ENCODE measurements at places on chromosomes 12 and 14. TPM values are rescaled to one million over a fixed set of nuclear protein-coding genes. Genes with fewer than 3 reads are reported as not detected.

DNA sequence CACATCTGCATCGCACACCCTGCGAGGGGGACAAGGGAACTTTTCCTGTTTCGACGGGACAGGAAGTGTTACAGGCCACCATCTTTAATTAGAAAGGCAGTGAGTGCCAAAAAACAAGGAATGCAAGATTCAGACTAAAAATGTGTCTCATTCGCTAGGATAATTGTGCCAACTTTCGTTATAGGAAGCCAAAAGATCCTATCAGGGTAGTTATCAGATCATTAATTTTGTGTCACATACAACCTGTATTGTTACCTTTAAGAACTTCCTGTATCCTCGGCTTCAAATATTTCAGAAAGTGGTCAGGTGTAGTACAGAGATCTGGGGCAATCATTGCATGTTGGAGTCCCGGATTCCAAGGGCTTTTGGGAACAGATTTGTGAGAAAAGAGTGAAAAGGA lies 19.2 kb upstream of the MGP start:
- DNase-seq, result no peak

DNA sequence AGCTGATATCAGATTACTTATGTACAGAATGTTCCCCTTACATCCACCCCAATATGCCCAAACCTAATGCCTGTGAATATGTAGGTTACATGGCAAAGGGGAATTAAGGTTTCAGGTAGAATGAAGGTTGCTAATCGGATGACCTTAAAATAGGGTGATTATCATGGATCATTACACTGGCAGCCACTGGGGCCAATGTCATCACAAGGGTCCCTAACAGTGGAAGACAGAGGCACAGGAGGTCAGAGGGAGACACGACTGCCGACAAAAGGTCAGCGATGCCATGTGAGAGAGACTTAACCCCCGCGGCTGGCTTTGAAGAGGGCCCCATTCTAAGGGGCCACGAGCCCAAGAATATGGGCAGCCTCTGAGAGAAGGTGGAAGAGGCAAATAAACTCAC lies 106.8 kb upstream of the EVL start:
- no peak for DNase-seq

GRCh38 chr12:102096855-102097254 lies 23.1 kb downstream of the NUP37 start:
- DNase-seq, result no peak

- DNase-seq, result peak; percentile 46
These were observed 26.4 kb upstream of the ZFP36L1 start for GRCh38 chr14:68819260-68819691.

GRCh38 chr12:1810201-1810930 lies 10.0 kb upstream of the LRTM2 start:
- DNase-seq, result no peak

The SPX gene
- 1.5 TPM for total RNA-seq

The PRPH gene
- 0.53 TPM for total RNA-seq

DNA sequence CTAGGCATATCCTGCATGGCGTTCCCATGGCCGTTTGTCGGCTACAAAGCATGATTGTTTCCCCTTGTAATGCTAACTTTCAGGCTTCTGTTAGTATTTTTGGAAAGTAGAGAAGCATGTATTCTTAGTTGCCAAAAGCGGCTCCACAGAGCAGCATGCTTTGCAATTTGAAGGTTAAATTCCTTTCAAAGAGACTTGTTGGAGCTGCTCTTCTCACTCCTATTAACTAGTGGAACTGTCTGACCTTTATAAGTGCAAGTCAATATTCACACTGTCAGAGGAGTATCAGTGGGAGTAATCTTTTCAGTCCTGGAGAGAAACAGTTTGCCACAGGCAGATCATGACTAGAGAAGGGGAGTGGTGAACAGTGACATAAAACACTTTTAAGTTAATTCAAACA lies 656.1 kb upstream of the NOVA1 start:
- peak; percentile 36 for DNase-seq

The NOPCHAP1 gene
- total RNA-seq, result 7.5 TPM

The LBHD2 gene
- total RNA-seq, result not detected

GRCh38 chr14:102525219-102525928 lies 15.8 kb upstream of the ANKRD9 start:
- DNase-seq, result no peak

The KRT74 gene
- not detected for total RNA-seq

The CPM gene
- total RNA-seq, result 1.7 TPM

DNA sequence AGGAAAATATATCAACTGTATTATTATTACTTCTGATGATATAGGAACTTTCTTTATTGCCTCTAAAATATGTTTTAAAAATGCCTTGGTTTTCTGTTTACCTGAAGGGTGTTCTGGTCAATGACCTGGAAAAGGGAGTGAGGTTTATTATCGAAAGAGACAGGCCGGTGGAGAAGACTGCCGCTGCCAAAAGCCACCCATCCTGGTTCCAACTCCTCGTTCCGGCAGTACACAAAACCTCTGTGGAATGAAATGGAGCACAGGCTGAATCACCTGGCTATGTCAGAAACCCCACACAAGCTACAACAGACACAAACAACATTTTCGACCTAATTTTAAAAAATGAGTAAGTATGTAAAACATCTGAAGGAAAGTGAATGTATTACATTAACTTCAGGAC lies 73.6 kb downstream of the HECTD4 start:
- no peak for DNase-seq

The UBE2N gene
- 17.2 TPM for total RNA-seq

DNA sequence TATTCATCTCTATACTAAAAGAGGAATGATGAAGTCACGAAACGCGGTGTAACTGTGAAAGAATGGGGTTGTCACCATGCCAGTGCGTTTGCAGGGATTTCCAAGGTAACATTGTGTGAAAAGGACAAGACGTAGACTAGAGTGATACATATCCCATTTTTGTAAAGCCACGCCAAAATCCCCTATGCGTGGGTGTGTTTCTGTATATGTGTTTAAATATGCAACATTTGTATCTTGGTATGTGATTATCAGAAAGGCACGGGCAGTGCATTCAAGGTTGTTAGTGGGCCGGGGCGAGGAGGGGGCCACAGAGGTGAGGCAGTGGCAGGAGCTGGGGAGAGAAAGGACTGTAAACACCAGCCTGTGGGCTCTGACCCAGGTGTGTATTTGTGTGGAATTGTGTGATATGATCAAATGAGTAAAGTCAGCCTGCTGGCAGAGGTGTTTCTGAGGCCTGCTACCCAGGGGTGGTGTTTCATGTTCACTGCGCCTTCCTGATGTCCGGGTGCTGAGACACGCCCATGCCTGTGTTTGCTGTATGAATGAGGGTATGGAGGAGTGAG lies 137.8 kb downstream of the ADGRD1 start:
- no peak for DNase-seq

GRCh38 chr12:23687947-23688346 lies 261.5 kb downstream of the SOX5 start:
- DNase-seq, result no peak

GRCh38 chr12:120814203-120814902 lies 88.7 kb downstream of the ACADS start:
- DNase-seq, result no peak

DNA sequence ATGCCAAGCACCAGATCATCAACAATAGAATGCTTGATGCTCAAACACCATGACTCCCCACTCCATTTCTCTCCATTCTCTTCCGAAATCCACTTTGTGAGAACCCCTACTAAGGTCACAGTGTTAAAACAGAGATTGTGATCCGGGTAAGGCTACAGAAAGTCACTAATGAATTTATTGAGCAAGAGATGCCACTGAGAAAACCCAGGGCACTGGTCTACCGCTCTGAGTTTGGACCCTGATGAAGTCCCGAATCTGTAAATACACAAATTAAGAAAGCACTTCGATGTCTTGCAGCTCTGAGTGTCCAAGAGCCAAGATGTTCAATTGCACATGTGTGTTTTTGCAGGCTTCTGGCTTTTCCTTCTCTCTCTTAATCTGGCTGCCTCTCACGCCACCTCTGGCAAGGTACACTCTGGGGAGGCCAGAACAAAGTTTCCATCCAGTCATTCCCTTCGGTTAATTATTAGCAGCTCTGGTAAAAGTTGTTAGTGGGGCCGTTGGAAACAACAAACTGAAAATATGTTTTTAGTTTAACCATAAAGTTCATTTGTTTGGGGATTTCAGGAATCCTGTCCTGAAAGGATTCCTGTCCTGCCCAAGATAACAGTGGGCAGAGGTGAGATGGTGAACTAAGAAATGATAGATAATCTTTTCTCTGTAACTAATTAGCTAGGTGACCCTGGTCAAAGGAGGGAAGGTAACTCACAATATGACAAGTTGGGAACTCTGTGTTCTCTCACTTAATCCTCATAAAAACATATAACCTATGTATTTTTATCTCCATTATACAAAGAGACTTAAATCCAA lies 75.4 kb downstream of the BTG1 start:
- DNase-seq, result no peak

The TGFB3 gene
- total RNA-seq, result 13.2 TPM

- peak; percentile 54 for DNase-seq
These were observed 1.1 kb downstream of the INHBE start for GRCh38 chr12:57456145-57456700.

GRCh38 chr14:34668111-34668510 lies 38.2 kb upstream of the SNX6 start:
- DNase-seq, result no peak

The KCNC2 gene
- not detected for total RNA-seq

DNA sequence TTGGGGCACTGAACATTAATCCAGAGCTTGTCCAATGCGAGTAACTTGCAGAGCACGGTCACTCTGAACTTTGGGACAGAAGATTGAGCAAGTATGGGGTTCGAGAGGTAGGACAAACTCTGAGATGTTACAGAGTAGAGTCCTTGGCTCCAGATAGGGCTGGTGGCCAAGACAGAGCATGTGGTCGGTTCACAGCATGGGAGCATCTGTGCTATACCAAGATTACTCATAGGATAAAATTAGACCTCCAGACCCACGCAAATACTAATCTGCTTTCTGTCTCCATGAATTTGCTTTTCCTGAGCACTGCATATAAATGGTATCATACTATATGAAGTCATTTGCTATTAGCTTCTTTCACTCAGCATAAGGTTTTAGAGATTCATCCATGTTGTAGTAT lies 93.4 kb upstream of the TBX5 start:
- DNase-seq, result peak; percentile 13

The ZDHHC22 gene
- 0.12 TPM for total RNA-seq

- no peak for DNase-seq
These were observed 15.9 kb downstream of the UBE2N start for GRCh38 chr12:93425736-93426411.

- no peak for DNase-seq
These were observed 29.6 kb upstream of the KCNK10 start for GRCh38 chr14:88352698-88353097.

- DNase-seq, result no peak
These were observed 10.8 kb downstream of the SNRNP35 start for GRCh38 chr12:123468786-123469185.

All from cardiac muscle cell (in vitro differentiated cells and primary cell).